ENCODE measurements at places on chromosomes 7 and 10.

- no peak for DNase-seq
Measured at GRCh38 chr7:120842121-120842621, 15.8 kb downstream of the TSPAN12 start.

- no peak for DNase-seq
Measured at GRCh38 chr10:22657566-22658225, 56.7 kb downstream of the PIP4K2A start.

- DNase-seq: no peak
Measured at GRCh38 chr10:27448921-27449320, 55.2 kb upstream of the RAB18 start.

DNA sequence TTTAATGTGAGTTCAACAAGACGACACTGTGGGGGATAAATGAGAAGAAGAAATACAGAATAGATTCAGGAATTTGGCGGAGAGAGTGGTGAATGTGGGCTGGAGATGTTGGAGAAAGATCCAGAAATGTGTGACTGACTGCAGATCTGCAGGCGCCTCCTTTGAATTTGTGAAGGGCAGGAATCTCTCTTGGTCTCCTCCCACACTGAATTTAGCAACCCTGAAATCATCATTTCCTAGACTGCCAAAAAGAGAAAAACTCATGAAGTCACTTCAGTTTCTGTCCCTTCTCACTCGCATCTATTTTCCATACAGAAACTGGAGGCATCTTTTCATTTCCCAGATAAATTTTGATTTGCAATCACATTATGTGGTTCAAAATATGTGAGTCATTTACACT is 128.7 kb downstream of the GNAI1 start:
- DNase-seq: no peak

DNA sequence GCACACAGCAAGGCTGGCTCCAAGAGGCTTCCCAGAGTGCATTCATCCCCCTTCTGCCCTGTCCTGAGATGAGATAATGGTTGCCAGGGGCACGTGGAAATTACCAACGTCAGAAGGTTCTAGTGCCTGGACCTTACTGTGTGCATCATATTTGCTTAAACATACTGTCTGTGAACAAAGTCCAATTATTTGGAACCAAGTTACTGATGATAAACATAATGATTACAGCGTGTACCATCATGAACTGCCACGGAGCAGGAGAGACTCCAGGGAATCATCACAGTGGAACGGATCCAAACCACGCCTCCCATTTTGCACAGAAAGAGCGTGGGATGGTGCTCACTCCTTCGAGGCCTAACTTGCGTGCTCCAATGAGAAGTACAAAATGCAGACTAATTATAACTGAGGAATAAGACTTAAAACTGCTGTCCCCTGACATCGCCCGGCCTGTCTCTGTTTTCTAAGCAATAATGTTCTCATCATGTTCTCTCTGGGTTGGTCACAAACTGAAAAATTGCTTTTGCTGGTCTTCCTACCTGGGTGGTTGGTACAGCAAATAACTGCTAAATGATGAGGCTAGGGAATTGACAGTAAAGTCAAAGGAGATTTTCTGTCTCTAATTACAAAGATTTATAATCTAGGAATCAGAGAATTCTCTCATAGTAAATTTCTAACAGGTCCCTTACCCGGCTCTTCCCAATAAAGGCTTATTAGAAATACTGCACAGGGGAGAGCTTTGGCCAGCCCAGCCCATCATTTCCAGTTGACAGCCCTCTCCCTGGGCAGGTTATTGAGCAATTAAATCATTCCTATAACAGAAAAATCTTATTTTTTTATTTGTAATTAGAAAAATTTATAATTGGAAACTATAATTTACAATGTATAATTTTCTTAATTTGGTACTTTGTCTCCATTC is 182.2 kb downstream of the CAMK1D start:
- DNase-seq: no peak

DNA sequence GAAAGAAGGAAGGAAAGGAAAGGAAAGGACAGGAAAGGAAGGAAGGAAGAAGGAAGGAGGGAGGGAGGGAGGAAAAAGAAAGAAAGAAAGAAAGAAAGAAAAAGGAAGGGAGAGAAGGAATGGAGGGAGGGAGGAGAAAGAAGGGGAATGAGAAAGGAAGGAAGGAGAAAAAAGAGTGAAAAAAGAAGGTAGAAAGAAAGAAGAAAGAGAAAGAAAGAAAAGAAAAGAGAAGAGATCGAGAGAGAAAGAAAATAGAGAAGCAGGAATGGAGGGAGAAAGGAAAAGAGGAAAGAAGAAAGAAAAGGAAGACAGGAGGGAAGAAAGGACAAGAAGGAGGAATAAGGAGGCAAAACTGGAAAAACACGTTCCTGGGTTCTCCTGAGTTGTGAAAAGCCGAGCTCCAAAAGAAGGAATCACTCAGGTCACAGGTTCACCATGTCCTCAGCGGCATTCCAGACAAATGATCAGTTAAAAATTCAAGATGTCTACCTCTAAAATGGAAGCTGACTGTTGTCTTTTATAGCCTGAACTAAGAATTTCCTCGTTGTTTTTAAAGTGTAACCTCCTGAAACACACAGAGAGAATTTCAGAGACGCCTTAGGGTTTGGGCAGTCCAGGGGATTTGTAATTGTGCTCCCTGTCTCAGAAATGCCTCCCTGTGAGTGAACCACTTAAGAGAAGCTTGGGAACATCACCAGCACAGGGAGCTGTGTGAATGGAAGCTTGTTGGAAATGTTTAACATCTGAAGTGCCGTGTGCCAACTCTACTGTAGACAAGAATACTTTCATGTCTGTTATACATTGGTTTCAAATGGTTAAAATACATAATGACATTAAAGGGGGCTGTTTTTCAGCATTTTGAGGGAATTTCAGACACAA is 80.7 kb downstream of the INHBA start:
- no peak for DNase-seq

DNA sequence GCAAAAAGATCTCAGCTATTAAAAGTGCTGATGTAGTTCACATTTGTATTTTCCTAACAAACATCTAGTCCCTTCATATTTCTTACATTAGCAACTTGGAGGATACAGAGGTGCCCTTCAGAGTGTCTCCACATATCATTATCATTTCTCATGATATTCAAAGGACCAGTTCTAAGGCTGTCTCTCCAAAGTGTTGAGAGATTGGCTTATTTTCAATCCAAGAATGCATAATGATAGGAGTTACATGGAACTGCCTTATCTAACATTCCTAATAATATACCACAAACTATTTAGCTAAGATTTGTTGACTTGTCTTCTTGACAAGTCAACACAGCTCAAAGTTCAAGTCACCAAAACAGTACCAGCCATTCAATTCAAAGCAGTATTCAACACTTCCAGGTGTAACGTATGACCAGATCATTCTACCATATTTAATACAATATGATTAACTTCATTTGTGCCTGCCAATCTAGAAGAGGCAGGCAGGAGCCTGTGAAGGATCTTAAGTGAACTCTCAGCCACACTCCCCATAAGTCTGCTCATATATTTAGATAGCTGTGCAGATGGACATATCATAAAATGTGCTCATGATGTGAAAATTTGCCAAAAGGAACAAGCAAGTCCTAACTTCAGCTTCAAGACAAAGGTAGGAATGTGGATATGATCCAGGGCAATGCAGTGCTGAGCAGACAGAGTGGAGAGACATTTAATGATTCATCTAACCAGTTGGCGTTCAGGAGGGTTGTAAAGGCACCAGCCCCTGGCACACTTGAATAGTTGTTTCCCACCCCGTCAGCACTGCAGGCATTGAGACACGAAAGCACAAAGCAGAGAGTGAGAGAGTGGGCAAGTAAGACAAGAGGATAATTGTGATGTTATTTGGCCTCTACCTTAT is 108.3 kb downstream of the MTERF1 start:
- no peak for DNase-seq

DNA sequence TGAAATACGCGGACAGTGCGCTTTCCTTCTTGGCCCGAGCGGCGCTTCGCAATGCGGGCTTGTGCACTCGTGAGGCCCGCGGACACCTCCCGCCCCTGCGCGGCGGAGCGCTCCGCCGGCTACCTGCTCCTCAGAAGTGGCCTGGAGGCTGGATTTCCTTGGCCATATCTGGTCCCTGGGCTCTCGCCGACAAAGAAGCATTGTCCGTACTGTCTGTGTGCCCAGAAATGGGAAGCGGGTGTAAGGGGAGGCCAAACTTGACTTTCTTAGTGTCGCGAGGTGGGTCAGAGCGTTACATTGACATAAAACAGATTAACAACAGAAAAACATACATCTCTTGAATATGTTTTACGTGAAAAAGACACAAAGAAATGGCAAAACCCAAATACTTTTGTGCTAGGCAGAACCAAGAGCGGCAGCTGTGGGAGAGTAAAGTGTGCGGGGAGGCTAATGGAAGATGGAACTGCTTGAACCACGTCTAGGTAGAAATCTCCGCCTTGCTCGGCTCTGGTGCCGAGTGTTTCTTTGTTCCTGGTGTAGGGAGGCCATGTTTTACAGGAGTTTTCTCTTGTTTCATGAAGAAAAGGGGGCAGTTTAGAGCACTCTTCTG is 1.4 kb downstream of the LANCL2 start:
- DNase-seq: peak; percentile 26

DNA sequence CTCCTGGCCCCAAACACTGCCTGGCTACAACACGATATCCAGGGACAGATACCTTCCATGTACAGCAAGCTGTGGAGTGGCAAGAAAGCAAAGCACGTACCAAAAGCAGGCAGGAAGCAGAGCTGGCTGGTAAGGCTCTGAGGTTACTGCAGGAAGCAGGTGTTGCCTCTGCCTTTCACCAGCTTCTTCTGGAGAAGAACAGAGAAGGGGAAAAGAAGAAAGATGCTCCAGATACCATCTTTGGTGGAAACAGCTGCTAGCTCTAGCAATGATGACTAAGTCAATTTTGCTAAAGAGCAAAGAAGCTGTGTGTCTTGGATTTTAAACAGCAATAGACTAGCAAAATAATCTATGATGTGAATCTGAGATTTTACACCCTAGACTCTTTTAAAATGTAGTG is 34.9 kb upstream of the PRSS1 start:
- DNase-seq: no peak

GRCh38 chr10:14578060-14578952 is 196.4 kb downstream of the FAM107B start:
- DNase-seq: no peak
